ENCODE measurements at places on chromosomes 16 and 17.

DNA sequence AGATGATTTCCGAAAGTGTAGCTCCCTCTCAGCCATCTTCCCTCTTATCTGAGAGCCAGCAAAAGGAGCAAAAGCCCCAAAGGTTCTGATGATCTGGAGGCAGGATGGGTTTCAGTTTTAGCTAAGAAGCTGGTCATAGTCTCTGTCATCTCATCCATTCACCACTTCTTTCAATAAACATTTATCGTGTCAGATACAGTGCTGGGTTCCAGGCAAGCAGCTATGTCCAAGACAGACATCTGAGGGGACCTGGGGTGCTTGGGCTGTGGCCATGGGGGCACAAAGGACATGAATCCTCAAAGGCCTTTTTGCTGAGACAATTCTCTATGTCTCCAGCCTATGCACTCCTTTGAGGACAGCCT is 1.0 kb upstream of the ETV4 start:
- no peak for DNase-seq

DNA sequence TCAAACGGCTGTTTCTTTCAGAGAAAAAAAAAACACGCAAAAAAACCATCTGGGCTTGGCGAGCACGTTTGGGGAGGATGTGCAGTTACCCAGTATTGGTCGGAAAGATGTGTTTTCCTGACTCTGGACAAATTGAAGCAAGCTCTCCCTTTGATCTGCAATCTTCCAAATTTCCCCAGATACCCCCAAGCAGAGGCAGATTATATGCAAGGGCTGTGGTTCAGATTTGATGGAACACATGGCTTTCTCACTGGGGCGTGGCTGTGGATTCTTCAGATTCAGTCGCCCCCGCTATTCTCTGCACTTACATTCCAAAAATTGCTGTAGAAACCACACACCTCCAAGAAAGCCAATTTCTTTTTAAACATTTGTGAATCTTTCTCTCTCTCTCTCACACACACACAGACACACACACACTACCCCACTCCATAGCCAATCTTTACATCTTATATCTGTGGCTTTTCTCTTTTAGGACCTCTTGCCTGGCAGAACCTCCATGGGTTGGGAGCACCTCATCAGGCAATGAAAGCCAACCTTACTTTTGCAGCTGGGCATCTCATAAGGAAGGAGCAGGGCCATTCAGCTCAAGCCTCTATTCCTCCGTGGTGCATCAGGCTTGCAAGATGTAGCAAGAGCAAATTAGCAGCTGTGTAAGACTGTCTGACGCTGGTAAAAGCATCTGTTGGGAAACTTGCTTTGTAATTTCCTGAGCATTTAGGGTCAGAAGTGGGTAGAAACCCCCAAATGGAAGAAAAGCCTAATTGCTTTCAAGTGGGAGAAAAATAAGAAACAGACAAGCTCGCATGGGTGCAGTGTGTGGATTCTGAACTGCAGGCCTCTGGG is 103.9 kb upstream of the FAM20A start:
- DNase-seq: no peak

- DNase-seq: peak; percentile 86
These were observed at the start of gene SYNGR2 for GRCh38 chr17:78168242-78168902. Gene SYNGR2 (plus strand): TSS chr17:78168581. CDS start chr17:78168617, 36 bp downstream.

DNA sequence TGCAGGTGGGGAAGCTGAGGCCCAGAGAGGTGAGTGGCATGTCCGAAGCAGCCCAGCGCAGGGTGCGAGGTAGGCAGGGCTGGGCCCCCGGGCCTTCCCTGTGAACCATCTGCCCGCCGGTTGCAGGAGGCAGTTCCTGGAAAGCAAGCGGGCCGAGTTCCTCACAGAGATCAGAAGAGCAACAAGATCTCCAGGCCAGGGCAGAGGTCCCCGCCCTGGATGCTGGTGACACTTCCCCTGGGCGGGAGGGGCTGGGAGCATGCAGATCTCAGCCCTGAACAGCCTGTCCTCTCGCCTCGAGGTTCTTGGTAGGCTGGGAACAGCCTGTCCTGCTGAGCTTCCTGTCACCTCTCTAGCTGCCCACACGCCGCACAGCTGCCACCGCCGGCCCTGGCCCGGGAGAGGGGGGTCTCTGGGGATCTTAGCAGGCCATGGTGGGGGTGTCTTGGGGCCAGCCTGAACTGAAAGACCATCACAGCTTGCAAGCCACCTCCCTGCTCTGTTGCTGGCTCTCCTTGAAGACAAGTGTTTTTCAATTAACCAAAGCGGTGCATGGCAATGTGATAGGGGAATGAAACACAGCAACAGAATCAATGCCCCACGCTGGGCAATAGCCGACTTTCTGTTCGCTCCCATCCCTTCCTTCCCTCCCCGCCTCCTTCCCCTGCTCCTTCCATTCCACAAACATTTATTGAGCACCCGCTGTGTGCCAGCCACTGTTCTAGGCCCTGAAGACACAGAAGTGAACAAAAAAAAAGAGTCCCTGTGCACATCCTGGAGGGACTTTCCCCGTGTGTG is 31.7 kb downstream of the SOCS1 start:
- peak; percentile 37 for DNase-seq

- no peak for DNase-seq
These were observed 100.7 kb upstream of the CDH11 start for GRCh38 chr16:65222536-65222935.

DNA sequence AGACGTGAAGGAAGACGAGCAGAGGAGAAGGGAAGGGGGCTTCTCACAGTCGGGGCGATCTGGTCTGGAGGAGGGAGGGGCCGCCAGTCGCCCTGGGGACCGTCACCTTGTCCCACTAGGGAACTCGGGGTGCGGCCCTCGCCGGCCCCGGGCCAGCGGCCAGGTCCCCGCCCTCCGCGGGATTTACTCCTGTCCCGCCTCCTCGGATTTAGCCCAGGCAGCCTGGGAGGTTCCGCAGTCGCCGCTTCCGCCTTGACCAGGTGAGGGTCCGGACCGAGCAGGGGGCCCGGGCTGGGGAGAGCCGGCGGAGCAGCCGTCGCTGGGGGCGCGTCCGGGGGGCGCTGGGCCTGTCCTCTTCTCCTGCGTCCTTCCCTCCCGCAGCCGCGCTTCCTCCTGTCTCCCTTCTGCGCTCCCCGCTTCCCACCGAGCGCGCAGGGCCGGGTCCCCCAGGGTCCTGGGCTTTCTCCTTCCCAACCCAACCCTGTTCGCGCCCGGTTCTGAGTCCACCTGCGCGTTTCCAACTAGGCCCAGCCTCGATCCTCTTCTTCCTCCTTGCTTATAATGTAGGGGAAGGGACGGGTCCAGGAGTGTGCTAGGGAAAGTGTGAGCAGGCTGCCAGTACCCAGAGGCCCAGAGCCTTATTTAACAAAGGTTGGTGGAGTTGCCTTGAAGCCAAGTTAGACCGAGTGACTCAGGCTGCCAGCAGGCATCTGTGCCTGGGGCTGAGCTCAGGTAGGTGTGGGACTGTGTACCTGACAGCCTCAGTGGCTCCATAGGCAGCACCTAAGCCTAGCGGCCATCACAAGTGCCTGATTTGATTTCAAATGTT is at the start of gene TNK1:
Gene TNK1 (plus strand): TSS at position 235 of the 829 bp plus-strand sequence. CDS start 1,838 bp downstream, outside the sequence.
- no peak for DNase-seq

DNA sequence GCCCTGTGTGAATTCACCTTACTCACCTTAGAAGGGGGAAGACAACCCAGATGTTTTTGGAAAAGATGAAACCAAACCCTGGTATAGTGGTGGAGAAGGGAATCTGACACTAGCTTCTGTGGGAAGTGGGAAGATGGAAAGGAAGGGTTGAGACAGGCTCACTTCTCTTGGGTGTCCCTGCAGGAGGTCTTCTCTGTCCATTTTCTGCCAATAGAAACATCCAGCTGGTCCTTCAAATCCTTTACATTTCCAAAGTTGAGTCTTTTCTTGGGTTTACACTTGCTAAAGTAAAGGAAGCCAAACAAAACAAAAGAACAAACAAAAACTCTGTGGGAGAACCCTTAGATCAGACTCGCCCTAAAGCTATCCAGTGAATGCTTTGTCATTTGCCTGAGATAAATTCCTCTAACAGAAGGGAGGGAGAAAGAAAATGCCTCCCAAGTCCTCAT is 10.2 kb downstream of the HOXB1 start:
- DNase-seq: no peak
